ENCODE measurements at places on chromosomes 5 and 9.
A peak's percentile ranks its signal among the peaks of the same experiment; 100 is the strongest.

GRCh38 chr5:160978944-160979343 lies 126.9 kb upstream of the ATP10B start:
- no peak for DNase-seq

DNA sequence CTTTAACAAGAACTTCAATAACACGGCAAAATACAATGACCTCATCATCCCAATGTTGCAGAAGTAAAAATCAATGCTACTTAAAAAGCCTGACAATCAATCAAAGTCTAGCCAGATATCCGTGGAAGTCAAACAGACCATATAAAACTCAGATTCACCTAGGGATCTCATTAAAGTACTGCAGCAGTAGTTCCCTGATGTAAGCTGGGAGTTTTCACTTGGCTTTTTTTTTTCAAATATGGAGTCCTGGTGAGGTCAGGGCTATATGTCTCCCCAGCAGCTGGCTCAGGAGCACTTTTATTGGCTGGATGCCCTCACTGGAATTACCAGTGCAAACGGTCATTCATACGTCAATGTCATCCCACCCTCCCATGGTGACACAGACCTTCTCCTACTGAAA lies 220.6 kb upstream of the SLC30A5 start:
- DNase-seq, result no peak

- no peak for DNase-seq
Measured at GRCh38 chr5:56056875-56057274, 62.1 kb upstream of the IL6ST start.

DNA sequence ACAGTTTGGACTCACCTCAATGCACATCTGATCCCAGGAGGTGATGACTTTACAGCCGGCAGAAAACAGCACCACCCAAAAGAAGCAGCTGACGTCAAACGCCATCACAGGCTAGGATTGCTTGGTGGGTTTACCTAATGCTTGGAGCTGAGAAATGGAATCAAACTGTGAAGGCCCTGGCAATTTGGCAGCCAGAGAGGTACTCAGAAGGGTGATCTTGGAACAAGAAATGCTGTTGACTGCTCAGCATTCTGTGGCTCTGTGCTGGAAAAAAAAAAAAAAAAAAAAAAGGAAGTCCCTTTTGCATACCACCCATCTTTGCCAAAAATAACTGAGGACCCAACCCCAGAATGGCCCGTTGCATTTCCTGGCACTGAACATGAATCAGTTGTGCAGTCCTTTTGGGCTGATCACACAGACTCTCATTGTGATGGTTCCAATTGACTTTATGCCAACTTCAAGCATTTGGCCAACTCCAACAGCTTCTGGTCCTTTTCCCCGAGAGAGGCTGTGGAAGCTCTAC lies at the start of gene CD180:
Gene CD180, minus strand, starts transcription at position 263 of the 523 bp plus-strand sequence. Its CDS starts 158 bp downstream, at position 105.
- no peak for DNase-seq

DNA sequence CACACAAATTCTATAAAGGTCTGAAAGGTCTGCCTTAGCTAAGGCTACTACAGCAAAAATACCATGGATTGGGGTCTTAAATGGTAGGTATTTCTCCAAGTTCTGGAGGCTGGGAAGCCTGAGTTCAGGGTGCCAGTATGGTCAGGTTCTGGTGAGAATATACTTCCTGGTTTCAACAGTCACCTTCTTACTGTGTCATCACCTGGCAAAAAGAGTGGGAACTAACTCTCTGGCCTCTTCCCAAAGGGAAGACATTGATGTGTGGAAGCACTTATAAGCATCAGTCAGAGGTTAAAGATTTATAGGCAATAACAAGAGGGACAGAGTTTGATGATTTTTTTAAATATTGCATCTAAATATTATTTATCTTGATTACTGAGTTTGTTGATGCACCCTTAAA lies 53.0 kb downstream of the ZNF622 start:
- no peak for DNase-seq

GRCh38 chr9:92652461-92652860 lies 17.5 kb downstream of the IPPK start:
- no peak for DNase-seq

GRCh38 chr9:38423973-38424843 lies at the start of gene IGFBPL1:
Gene IGFBPL1 (minus strand): TSS chr9:38424454. CDS start chr9:38424424, 30 bp downstream.
- DNase-seq, result no peak

DNA sequence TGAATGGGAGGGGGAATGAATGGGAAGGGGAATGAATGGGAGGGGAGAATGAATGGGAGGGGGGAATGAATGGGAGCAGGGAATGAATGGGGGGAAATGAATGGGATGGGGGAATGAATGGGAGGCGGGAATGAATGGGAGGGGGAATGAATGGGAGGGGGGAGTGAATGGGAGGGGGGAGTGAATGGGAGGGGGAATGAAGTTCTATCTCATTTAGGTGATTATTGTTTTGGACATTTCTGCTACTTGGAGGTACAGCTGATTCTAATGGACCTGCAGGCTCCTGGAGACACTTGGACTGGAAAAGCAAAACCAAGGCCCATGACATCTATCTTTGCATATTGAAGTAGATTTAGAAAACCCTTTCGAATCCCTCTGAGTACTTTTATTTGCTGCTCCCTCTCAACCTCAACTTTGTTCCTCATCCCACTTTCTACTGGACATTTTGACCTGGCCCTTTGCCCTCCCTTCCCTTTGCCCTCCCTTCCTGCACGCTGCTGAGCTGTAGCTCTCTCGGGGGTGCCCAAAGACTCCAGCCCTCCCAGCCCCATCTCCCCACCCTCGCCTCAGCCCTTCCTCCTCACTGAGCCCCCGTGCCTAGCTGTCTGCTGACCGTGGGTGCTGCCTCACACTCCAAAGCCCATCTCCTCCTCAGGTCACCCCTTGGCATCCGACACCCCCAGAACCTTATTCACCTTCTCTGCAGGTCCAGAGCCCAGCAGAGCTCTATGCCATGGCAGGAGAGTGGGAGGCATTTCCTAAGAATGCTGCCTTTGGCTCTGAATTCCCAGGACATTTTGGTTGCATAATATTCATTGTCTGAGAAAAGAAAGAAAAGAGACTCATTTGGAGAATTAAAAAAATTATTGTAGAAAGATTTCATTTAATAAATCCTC lies 19.9 kb upstream of the LPCAT1 start:
- no peak for DNase-seq

DNA sequence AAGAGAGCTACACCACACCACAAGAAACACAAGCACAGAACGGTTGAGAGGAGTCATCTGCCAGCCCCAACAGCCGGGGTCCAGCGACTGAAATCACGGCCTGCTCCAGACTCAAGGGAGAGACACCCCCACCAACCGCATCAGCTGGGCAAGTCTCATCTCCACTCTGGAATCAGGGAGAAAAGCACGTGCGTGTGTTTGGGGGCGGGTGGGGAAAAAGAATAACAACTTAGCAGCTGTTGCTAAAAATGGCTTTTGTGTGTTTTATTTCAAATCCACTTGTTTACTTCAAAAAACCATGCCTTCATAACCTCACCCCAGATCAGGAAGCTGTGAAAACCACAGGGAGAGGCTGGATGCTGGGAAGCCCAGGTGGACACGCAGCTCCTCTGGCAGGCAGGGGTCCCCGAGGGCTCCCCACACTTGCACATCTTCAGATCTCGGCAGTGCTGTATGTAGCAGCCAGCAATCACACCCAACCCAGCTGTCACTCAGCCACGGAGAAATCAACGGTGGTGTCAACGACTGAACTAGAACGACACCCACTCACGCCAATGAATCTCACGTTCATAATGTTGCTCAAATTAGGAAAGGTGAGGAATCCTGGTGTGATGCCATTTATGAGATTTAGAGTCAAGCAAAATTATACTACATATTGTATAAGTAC lies 19.0 kb downstream of the PNPLA7 start:
- DNase-seq, result no peak

DNA sequence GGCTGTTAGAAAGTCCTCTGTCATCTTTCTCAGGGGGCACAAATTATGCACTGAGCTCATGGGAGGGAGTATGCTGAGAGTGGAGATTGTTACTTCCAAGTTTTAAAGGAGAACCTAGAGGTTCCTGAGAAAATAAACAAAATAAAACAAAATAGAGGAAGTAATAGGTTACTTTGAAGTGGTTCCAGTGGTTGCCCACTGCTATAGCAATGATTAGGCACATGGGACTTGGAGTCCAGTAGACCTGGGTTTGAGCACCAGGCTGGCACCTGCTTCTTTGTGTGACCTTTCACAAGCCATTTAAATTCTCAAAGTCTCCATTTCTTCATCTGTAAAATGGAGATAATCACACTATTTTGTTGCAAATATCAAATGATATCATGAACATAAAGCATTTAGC lies 13.8 kb upstream of the CDC23 start:
- no peak for DNase-seq

- peak; percentile 94 for DNase-seq
Measured at GRCh38 chr5:91383027-91383955, at the start of gene ARRDC3. Gene ARRDC3 (minus strand): TSS chr5:91383317. CDS start chr5:91383092, 225 bp downstream.

DNA sequence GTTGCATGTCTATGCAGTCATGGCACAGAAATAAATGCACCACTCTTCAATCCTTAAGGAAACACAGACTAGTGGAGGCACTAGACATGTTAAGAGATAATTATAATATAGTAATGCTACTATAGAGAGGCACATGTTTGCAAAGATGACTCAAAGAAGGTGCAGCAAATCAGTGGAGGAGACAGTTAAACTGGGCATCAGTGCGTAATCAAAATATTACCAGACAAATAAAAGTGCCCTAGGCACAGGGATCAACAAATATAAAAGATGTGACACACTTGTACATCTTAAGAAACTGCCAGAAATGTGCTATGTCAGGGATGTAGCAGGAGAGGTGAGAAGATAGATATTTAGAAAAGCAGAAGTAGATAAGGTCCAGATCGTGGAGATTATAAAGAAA lies 642.1 kb downstream of the SLCO4C1 start:
- DNase-seq, result no peak
